ENCODE measurements at places on chromosomes 5 and 9.

DNA sequence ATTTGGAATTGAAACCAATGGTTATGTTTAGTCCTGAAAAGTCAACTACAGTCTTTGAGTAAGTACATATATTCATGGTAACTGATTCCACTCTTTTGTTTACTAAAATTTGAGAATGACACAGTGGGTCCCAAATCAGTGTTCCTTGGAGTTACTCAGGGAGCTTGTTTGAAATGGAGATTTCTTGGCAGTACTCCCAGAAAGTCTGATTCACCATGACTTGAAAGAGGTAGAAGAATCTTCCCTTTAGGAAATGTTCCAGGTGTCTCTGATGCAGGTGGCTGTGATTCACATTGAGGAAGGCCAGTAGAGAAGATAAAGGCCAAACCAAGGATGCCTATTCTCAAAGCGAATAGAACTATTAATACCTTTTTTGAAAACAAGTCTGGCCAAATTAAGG, 1078.3 kb downstream of the CDH12 start:
- no peak for DNase-seq

GRCh38 chr9:72415163-72415562, 50.2 kb upstream of the ZFAND5 start:
- DNase-seq = no peak

- no peak for DNase-seq
Measured at GRCh38 chr5:83554686-83555085, 83.1 kb downstream of the VCAN start.

GRCh38 chr9:131593091-131593820, 47.9 kb downstream of the PRRT1B start:
- no peak for DNase-seq

GRCh38 chr9:115640887-115641286, 512.7 kb upstream of the PAPPA start:
- DNase-seq = no peak

DNA sequence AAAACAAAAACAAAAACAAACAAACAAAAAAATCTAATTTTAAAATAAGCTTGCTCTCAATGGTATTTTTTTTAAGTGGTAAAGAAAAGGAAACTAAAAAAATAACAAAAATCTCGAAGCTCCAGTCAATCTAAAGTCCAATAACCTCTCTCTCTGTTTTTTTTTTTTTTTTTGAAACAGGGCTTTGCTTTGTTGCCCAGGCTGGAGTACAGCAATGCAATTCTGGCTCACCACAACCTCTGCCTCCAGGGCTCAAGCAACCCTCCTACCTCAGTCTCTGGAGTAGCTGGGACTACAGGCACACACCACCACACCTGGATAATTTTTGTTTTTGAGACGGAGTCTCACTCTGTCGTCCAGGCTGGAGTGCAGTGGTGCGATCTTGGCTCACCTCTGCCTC, 25.9 kb upstream of the GLDC start:
- DNase-seq = no peak

DNA sequence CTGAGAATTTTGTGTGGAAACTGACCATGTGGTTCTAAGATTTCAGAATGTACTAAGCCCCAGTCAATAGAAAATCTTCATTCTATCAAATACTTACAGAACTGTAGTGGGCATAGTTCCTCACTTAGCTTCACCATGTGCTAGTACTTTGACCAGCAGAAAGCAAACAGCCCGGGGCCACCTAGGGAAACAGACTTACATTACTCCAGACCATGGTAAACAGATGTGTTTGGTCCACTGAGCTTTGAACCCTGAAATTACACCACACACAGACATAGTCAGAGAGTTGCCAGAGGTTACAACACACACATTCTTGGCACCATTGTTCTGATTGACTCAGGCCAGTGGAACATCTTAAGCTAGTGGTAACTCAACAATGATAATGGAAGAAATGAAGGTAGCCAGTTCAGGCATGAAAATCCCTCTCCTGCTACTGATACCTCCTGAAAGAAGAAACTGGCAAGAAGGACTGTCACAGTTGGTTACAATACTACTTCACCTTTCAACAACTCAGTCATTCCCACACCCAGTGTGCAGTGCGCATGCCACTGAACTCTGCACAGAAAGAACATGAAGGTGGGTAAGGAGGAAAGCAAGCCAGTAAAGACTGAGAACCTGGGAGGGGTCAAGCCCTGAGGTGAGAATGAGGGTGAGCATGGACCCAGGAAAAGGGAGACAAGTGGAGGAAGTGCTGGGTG, 18.7 kb upstream of the LECT2 start:
- no peak for DNase-seq

DNA sequence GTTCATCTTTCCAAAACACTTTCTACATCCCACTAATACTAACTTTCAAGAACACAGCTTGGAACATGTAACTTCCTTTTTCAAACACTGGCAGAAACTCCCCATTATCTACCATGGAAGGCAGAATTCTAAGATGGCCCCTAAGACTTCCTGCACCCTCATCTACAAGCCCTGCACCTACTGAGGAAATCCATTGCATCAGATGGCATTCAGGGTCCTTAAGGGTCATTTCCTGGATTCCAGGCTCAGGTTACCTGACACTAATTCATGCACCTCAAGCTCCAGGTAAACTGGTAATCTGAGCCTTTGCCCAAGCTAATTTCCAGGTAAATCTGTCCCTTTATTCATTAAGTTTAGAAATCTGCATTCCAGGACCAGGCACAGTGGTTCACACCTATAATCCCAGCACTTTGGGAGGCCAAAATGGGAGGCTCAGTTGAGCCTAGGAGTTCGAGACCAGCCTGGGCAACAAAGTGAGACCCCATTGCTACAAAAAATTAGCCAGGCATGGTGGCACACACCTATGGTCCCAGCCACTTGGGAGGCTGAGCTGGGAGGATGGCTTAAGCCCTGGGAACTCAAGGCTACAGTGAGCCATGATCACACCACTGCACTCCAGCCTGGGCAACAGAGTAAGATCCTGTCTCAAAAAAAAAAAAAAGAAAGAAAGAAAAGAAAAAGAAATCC, 91.6 kb downstream of the NFIB start:
- DNase-seq = no peak

DNA sequence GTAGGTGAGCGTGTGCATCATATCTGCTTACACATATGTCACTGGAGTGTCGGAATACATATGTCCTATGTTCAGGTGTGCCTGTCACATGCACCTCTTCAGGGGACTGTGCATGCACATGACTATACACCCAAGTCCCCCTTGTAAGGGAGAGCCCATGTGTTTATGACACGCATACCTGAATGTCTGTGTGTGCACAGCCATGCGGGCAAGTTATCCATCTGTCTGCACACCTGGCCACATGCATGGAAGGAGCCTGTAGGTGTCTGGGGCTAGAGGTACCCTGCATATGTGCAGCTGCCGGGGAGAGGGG, 622 bp upstream of the RGS14 start:
- no peak for DNase-seq

- no peak for DNase-seq
Measured at GRCh38 chr9:83405759-83406158, 132.4 kb downstream of the FRMD3 start.
